ENCODE measurements at places on chromosomes 3 and 15.

GRCh38 chr15:73686781-73687256 lies 2.6 kb downstream of the CD276 start:
- DNase-seq, result no peak

- no peak for DNase-seq
Observed at GRCh38 chr3:106332884-106333283, 464.1 kb upstream of the CBLB start.

DNA sequence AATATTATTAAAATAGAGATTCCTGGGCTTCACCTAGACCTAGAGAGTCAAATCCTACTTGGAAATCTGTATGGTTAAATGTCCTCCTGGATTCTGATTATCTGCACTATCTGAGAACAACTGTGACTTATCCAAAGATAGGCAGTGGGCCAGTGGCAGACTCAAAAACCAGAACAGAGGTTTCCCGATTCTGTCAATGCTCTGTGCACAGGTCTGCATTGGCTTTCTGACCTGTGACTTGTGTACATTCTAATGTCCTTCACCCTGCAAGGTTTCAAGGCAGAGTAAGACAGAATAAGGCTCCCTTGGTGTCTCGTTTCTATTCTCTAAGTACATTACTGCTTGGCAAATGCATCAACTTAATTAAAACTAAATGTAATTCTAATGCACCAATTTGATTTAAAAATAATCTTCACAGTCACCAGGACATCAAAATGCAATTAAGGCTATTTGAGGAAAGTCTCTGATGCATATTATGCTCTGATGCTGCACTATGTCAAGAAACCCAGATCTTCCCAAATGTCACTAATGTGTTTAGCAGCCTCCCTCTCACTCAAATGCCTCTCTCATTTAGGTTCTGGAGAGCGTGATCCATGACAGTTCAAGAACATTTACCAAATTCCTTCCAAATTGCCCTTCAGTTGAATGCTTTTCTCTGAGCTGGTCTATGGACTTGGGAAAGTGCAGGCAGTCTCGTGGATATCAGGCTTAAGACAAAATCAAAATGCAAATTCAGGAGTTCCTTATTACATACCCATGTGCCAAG lies 140.1 kb downstream of the STAC start:
- DNase-seq, result no peak

- DNase-seq, result no peak
Observed at GRCh38 chr3:166104938-166105337, 267.7 kb upstream of the BCHE start.

GRCh38 chr3:140447136-140447535 lies 230.7 kb upstream of the TRIM42 start:
- no peak for DNase-seq
